ENCODE measurements at places on chromosomes 13 and 19.

DNA sequence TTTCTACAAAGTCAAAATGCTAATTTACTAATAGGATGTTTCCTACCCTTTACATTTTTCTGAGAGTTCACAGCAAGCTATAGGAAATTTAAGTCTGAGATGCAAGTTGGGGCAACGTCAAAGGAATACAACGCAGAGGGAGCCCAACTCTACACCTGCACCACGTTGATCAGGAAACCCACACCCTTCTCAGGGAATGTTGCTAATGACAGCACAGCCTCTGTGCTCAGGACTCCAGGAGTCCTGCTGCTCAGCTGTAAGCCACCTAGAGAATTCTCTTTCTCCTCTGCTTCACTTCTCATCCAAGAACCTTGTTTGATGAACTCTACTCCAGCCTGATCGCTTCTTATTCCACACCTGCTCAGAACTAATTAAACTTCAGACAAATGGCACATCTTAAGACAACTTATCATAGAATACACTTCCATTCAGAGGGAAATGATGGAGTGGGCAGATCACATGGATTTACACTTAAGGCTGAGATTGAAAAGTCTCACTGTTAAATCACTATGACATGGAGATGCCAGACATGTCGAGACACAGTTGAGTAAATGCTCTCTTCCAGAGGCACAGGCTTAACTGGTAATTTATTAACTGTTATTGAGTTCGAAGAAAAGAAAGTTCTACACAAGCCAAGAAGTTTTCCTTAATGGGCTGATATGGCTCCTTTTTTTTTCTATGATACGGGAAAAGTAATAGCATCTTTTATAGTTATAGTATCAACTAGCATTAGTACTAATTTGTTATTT, 811.6 kb upstream of the ARGLU1 start:
- DNase-seq: no peak

DNA sequence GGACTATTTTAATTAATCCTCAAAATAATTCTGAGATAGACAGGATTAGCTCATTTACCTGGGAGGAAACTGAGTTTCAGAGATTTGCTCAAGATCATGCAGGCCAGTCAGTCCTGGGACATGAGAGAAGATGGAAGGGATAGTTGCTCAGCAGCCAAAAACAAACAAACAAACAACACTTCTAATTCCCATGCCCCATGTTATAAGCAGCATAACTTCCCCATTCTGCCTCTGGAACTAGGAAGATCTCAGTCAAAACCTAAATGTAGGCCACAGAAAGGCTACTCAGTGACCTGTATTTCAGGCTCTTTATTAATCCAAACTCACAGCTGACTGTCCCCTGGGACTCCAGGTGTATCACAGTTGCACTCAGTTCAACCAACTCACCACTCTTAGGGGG, 489.2 kb upstream of the NBEA start:
- no peak for DNase-seq

GRCh38 chr13:52025475-52026245, 1.2 kb downstream of the UTP14C start:
- DNase-seq: no peak

GRCh38 chr19:35899547-35900214, 659 bp downstream of the NFKBID start:
- DNase-seq: no peak

- DNase-seq: no peak
Observed at GRCh38 chr19:33677745-33678426, 56.1 kb downstream of the CHST8 start.

GRCh38 chr19:16598848-16599247, 26.6 kb upstream of the SLC35E1 start:
- no peak for DNase-seq

DNA sequence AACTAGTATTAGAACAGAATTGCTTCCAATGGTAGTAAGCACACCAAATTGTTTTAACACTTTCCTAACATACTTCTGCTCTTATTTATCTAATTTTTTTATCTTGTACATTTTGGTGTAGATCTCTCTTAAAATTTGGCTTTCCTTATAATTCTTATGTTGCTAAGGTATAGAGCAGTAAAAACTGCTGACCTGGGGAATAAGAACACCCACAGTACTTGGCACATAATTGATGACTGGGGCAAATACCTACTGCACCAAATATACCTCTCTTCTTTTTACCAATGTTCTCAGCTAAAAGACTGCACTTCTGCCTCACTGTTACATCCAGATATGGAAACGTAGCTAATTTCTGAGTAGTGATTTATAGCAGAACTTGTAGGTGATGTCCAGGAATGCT, 642.2 kb downstream of the LIG4 start:
- no peak for DNase-seq

- DNase-seq: no peak
Observed at GRCh38 chr13:41127701-41128100, 4.9 kb downstream of the KBTBD6 start.

GRCh38 chr13:79528759-79529191, 47.8 kb downstream of the NDFIP2 start:
- DNase-seq: no peak

DNA sequence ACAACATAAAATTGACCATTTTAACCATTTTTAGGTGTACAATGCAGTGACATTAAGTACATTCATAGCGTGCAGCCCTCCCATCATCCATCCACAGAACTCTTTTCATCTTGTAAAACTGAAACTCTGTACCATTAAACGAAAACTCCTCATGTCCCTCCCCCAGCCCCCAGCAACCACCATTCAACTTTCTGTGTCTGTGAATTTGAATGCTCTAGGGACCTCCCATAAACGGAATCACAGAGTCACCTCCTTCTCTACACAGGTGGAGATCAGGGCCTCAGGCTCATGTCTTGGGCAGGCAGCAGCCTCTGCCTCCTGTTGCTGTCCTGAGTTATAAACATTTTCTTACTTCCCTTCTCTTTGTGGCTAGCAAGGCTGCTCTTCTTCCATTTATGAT, 7.3 kb upstream of the CCNE1 start:
- no peak for DNase-seq

GRCh38 chr13:43732726-43733125, 54.0 kb downstream of the ENOX1 start:
- no peak for DNase-seq

GRCh38 chr19:50952910-50953309, at the start of gene KLK5:
Gene KLK5, minus strand, starts transcription at chr19:50953038. Its CDS starts 381 bp downstream, at chr19:50952657.
- DNase-seq: no peak

GRCh38 chr19:47124937-47125668, 5.5 kb upstream of the SAE1 start:
- DNase-seq: no peak

DNA sequence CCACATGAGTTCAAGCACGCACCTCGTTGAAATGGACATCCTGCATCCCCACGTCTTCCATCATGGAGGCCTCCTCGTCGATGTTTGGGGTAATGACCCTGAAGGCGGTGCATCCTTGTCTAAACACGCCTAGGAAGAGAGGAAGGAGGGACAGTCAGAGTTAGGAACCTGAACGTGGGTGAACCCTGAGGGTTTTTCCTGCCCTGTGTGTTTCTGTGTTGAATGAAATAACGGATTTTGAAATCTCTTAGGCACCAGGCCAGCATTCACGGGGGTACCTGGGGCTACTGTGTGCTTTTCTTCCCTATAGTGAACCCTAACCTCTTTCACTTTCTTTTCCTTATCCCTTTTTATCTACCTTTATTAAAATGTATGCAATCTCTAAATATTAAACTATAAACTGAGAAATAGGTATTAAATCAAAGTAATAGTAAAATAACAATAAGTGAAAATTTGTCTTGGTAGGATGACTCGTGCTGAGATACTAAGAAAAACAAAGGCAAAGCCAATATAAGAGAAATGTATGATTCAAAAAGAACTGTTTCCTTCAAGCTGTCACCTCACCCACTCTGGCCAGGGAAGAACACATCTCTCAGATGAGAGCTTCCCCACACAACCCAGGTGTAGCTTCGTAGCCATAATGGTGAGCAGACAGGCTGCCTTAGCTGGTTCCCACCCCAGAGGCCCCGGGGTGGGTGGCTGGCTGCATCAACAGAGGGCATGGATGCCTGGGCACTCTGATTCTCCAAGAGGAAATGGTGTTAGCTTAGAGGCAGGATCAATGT, 72.1 kb upstream of the SLC15A1 start:
- DNase-seq: no peak

DNA sequence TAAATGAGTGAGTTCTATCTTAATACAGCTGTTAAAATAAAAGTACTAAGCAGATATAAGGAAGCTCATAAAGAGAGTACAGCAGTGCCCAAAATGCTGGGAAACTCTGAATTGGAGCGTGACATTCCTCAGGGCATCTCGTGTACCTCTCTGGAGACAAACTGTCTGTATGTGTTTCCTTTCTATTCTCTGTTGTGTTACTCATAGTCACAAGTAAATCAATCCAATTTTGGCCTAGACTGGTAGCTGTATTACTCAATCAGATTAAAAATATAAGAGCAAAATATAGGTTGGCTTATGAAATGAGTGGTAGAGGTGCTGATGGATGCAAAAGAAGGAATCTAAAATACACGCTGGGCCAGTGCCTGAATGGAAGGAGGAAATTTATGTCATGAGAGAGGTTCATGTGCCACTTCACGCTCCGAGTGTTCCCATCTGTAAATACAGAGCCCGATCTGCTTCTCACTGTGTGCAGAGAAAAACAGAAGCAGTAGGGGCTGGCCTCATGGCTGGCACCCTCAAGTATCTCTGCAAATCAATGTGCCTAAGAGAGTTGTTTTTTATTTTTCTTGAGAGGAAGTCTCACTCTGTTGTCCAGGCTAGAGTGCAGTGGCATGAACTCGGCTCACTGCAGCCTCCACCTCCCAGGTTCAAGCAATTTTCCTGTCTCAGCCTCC, 58.7 kb upstream of the RGCC start:
- no peak for DNase-seq

DNA sequence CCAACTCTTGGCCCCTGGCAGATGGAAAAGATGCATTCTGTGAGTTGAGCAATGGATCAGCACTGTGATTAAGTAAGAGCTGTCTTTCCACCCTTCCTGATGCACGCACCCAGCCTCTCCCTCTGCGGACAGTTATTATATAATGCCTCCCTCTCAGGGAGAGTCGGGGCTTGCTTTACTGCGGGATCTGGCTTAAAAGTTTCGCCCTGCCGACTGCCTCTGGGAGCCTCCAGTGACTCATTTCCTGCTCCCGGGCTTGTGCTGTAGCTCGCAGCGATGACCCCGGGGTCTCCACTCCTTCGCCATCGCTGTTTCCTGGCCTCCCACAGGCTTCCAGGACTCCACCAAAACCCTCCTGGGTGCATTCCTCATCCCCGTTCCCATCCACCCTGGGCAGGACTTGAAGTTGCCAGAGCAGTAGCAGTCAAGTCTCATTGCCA, 107.4 kb upstream of the SLC7A1 start:
- DNase-seq: peak; percentile 80

DNA sequence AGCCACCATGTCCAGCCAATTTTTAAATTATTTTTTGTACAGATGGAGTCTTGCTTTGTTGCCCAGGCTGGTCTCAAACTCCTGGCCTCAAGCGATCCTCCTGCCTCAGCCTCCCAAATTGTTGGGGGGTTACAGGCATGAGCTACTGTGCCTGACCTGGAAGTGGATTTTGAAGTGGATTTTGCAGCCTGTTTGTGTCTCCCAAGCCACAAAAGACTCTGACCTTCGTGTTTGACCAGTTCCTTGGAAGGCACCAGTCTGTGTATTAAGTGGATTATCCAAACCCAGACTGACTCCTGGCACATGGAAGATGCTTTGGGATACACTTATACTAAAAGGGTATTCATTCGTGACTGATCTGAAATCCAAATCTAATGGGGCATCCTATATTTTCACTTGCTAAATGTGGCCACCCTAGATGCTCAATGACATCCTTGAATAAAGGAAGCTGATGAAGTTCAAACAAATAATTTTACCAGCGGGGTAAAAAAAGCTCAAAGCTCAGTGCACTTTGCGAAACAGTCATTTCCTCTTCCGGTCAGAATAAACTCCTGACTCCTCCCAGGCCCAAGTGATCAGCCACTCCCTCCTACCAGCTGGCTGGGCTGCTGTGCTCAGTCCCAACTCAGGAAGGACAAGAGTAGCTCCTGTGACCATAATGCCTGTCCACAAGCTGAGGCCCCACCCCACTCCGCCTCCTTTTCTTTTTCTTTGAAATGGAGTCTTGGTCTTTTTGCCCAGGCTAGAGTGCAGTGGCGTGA, 32.6 kb upstream of the GATAD2A start:
- DNase-seq: no peak

DNA sequence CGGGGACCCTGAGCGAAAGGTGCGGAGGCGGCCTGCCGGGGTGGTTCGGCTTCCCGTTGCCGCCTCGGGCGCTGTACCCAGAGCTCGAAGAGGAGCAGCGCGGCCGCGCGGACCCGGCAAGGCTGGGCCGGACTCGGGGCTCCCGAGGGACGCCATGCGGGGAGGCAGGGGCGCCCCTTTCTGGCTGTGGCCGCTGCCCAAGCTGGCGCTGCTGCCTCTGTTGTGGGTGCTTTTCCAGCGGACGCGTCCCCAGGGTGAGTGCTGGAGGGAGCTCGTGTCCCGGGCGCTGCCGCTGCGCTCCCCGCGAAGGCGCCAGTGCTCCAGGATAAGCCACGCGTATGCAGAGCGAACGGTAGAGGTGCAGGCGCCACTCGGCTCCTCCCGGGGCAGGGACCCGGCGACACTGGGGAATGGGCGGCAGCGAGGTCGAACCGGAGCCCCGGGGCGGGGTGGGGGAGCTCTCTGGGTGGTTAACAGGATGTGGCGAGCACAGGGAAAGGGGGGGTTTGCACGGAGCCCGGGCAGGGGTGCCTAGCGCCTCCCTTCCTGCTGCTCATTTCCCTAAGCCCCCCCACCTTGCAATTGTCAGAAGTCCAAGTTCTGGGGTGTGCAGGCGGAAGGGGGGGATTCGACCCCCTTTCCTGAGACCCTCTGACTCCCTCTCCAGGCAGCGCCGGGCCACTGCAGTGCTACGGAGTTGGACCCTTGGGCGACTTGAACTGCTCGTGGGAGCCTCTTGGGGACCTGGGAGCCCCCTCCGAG, at the start of gene IL27RA:
Gene IL27RA (plus strand): TSS at position 44 of the 762 bp plus-strand sequence. CDS start 111 bp downstream, at position 155.
- DNase-seq: no peak

DNA sequence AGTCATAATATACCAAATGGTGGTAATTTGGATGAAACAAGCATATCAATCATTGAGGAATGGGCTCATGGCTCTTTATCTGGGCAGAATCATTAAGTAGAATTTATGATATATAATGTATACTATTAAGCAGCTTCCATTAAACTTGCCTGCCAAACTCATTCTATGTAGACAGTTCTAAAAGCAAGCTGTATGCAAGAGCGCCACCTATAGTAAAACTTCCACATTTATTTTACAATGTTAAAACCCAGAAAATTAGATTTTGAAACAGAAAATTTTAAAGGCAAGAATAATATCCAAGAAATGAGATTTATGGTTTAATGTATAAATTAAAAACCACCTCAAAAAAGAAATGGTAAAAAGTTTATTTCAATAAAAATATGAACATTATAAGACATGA, 161.5 kb downstream of the MZT1 start:
- peak; percentile 0 for DNase-seq

DNA sequence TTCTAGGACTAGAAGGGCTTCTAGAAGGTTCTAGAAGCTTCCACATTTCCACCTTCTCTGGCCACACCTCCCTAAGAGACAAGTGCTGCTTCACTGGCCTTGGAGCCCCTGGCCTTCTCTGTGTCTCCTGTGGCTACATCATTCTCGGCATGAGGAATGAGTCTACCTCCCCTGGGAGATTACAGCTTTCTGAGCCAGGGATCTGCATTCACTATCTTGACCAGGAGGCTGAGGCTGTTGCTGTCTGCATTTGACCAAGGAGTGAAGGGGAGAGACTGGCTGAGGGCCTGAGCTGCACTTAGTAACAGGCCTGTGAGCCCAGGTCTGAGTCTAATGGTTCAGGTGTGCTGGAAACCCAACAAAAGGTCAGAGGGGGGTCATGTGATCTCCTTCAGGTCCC, 5.3 kb downstream of the CPAMD8 start:
- DNase-seq: no peak
